ENCODE measurements at places on chromosomes 1 and 21.

DNA sequence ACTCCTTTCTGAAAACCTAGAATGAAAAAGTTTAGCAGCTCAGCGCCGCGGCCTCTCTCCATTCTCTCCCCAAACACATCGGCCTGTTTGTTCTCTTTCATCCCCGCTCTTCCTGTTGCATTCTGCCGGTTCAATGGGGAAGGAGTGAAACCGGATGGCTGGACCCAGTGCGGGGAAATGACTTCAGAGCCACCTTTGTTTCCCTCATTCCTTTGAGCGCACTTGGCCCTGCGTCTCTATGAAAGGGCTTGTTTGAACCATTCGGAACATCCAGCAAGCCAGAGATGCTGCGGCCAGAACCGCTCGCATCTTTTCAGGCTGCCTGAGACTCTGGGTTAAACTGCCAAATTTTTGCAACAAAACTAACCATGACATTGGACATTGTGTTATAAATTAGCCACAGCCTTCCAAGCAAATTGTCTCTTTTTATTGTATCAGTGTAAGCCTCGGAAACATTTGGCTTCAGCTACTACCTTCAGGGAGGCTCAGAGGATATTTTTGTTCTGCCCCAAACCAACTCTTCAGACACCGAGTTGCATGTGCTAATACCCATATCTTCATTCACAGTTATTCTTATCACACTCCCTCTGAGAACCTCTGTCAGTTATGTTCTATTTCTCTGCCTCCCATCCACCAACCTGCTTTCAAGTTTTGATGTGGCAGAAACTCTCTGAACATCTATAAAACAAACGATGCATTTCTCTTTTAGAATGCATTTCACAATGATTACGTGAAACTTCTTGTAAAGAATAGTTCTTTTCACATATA is 5.1 kb upstream of the OLIG1 start:
- no peak for DNase-seq

DNA sequence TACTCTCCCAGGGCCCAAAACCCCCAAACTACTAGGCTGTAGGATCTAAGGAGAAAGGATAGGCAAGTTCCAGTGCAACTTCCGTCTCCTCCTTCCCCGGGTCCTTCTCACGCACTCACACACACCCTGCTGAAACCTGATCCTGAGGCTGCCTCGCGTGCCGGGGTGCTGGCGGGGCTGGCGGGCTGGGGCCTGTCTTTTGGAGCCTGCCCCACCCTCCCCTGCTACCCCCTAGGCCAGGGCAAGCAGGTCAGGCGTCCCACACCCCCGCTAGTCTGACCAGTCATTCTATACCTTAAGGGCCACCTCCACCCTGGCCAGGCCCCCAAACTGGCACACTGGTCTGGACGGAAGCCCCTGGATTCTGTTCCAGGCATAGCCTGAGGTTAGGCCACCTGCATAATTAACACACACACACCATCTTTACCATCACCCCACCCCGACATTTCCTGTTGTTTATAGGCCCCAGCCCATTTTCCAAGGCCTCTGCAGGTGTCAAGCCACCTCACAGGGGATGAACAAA is 48.3 kb upstream of the ARTN start:
- DNase-seq, result no peak

GRCh38 chr1:212595787-212596714 is 12.5 kb upstream of the ATF3 start:
- peak; percentile 84 for DNase-seq

- peak; percentile 7 for DNase-seq
Measured at GRCh38 chr1:247077876-247078257, 744 bp downstream of the ZNF670 start.

GRCh38 chr21:41439248-41439647 is 13.2 kb downstream of the MX1 start:
- no peak for DNase-seq

- DNase-seq, result no peak
Measured at GRCh38 chr21:41068496-41068895, 99.5 kb upstream of the BACE2 start.

DNA sequence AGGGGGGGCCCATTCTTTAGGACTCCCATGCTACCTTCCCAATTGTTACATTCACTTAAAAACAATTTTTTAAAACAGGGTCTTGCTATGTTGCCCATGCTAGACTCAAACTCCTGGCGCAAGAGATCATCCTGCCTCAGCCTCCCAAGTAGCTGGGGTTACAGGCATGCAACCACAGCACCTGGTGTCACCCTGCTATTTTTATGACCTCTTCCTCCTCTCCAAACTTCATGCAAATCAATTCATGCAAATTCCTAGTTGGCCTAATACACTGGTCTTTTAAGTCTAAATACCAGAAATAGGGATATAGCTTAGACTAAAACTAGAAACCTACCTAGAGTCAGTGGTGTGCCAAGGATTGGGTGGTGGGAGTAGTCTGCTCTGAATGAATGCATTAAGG is 30.1 kb downstream of the CDKN2C start:
- DNase-seq, result no peak

DNA sequence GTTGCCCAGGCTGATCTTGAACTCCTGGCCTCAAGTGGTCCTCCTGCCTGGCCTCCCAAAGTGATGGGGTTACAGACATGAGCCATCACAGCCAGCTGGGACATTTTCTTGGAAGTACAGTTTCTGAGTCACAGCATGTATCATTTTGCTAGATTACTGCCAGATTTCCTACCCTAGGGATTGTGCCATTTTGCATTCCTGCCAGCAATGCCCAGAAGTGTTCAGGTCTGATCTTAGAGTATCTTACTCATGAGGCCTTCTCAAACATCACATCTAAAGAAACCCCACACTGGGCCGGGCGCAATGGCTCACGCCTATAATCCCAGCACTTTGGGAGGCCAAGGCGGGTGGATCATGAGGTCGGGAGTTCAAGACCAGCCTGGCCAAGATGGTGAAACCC is 10.2 kb downstream of the BMP8A start:
- DNase-seq, result no peak

DNA sequence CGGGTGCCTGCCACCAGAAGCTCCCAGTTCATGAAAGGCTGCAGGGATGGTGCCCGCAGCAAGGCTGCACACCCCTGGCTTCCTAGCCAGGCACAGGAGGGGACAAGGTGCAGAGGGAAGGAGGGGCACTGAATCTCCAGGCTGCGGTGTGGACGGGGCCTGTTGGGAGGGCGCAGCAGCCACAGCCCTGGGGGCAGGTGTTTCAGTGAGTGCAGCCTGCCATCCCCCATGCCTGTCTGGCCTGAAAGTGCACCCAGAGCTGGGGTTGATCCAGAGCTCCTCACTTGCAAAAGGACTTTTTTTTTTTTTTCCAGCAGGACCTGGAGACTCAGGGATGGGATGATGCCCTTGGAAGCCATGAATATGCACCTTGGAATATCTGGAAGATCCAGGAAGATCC is 153.7 kb upstream of the C1orf174 start:
- DNase-seq, result no peak

DNA sequence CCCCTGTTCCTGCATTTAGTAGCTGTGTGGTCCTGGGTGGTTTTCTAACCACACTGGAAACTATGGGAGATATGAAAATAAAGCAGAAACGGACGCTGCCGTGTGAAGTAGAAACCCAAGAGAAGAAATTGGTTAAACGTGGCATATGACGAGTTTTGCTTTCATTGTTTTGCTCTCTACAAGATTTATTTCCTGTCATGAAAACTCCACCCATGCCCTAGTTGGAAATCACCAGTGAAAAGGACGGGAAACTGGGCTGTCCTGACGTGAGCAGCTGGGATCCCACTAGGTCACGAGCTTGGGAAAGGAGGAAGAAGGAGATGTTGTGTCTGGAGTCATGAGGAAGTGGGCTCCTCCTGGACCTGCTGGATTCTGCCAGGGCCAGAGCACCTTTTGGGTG is 120.8 kb upstream of the GADD45A start:
- DNase-seq, result no peak

- no peak for DNase-seq
Measured at GRCh38 chr1:189315035-189315901, 1162.4 kb downstream of the BRINP3 start.

DNA sequence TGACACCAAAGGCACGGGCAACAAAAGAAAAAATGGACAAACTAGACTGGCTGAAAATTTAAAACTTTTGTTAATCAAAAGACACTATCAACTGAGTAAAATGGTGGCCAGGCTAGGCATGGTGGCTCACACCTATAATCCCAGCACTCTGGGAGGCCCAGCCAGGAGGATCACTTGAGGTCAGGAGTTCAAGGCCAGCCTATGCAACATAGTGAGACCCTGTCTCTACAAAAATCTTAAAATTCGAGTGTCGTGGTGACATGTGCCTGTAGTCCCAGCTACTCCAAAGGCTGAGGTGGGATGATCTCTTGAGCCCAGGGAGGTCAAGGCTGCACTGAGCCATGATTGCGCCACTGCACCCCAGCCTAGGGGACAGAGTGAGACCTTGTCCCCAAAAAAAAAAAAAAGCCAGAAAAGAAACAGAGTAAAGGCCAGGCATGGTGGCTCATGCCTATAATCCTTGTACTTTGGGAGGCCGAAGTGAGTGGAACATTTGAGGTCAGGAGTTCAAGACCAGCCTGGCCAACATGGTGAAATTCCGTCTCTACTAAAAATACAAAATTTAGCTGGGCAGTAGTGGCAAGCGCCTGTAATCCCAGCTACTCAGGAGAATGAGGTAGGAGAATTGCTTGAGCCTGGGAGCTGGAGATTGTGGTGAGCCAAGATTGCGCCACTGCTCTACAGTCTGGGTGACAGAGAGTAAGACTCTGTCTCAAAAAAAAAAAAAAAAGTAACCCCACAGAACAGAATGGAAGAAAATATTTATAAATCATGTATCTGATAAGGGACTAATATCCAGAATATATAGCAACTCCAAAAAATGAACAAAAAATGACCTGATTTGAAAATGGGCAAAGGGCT is 8.0 kb downstream of the TUT4 start:
- no peak for DNase-seq

DNA sequence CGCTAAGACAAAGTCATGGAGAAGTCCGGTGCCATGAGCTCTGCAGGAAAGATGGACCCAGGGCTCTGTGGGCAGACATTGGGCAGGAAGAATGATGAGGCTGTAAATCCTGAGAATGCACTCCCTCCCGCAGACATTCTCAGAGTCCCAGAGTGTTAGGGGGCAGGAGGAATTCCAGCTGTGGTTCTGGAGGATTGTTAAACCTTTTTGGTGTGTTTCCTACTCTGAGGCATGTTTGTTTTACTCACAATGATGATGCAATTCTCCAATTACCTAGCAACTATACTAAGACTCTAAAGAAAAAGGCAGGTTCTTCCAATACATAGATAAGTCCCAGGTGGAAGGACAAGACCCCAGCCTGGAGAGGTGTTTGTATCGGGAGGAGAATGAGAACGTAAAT is 2.8 kb upstream of the CAPN9 start:
- DNase-seq, result no peak

- DNase-seq, result no peak
Measured at GRCh38 chr1:243798726-243799125, 51.3 kb downstream of the AKT3 start.

GRCh38 chr1:180530501-180530900 is 28.1 kb upstream of the ACBD6 start:
- DNase-seq, result no peak

- peak; percentile 59 for DNase-seq
Measured at GRCh38 chr1:226690460-226690982, 48.6 kb downstream of the ITPKB start.

GRCh38 chr1:164720440-164721227 is 161.7 kb downstream of the PBX1 start:
- DNase-seq, result no peak

DNA sequence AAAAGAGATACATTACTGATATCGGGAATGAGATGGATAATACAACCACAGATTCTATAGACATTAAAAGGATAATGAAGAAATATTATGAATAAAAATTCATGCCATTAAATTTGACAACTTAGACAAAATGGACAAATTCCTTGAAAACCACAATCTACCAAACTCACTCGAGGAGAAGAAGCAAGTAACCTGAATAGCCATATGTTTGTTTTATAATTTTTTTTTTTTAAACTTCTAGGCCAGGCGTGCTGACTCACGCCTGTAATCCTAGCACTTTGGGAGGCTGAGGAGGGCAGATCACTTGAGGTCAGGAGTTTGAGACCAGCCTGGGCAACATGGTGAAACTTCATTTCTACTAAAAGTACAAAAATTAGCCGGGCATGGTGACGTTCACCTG is 327.9 kb downstream of the VAV3 start:
- DNase-seq, result no peak

GRCh38 chr21:18152371-18152770 is 92.3 kb upstream of the CHODL start:
- no peak for DNase-seq

DNA sequence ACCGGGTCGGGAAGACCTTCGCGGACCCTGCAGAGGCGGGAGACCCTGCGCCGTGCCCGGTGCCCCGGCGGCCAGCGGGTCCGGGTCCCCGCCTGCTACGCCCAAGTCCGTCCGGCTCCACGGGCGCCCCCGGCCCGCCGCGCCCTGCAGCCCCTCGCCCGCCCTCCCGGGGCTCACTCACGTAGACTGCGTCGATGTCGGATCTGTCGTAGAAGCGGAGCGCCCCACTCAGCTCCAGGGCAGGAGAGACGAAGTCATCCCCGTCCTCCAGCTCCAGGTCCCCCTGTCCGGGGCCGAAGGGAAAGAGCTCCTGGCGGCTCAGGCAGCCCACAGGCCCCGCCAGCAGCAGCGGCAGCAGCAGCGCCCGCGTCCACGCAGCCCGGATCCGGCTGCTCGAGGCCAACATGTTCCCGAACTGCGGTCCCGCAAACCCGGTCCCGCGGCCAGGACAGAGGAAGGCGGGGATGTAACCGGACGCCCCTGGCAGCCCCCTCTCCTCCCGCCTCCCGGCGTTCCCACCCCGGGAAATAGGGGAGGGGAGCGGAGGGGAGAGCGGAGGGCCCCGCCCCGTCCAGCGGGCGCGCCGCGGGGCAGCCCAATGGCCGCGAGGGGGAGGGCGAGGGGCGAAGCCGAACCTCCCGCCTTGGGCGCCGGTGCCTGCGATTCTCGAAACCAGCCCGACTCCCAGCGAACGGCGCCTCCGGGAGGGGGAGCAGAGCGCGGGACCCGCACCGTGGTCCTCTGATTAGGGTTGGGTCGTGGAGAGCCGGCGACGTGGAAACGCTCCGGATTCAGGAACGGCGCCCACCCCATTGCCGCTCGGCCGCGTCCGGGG is at the start of gene NID1:
Gene NID1, minus strand, starts transcription at position 417 of the 835 bp plus-strand sequence. Its CDS starts 11 bp downstream, at position 406.
- DNase-seq, result peak; percentile 16

DNA sequence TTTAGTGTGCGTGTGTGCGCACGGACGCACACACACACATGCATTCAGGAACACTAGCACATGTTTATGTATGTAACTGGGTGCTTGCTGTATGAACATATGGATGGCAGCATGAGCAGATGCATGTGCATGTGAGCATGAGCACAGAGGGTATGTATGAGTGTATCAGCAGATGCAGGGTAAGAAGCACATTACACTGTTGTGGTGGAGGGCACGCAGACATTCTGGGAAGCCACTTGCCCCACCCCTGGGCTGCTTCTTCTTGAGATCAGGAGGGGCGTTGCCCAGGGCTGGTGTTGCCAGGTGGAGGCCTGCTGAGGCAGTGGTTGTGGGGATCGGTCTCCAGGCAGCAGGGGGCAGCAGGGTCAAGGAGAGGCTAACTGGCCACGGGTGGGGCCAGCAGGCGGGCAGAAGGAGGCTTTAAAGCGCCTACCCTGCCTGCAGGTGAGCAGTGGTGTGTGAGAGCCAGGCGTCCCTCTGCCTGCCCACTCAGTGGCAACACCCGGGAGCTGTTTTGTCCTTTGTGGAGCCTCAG is 3.9 kb upstream of the P3R3URF start:
- DNase-seq, result no peak

- no peak for DNase-seq
Measured at GRCh38 chr1:2081326-2081885, 31.2 kb downstream of the PRKCZ start.

- no peak for DNase-seq
Measured at GRCh38 chr1:226268421-226269124, 40.4 kb downstream of the LIN9 start.
